ENCODE measurements at places on chromosomes 1 and 21.

GRCh38 chr1:164604541-164604940, 45.6 kb downstream of the PBX1 start:
- H3K4me3 ChIP-seq, result peak overlapping the region; percentile 14
- peaks cover 92% of the 10 kb centered on the region for H3K4me1 ChIP-seq
- no peaks in the 10 kb centered on the region for H3K27me3 ChIP-seq
- H3K36me3 ChIP-seq, result peaks cover 14% of the 10 kb centered on the region
- DNase-seq, result no peak
- H3K27ac ChIP-seq, result peak overlapping the region; percentile 98

- no peak overlapping the region for H3K4me3 ChIP-seq
- H3K4me1 ChIP-seq, result peaks cover 11% of the 10 kb centered on the region
- no peak overlapping the region for H3K27ac ChIP-seq
- H3K36me3 ChIP-seq, result no peaks in the 10 kb centered on the region
- no peak for DNase-seq
Observed at GRCh38 chr1:3366126-3367051, 88.1 kb upstream of the ARHGEF16 start.

GRCh38 chr1:245578771-245579170, 424.0 kb downstream of the KIF26B start:
- H3K27ac ChIP-seq, result no peak overlapping the region
- no peak overlapping the region for H3K4me3 ChIP-seq
- H3K4me1 ChIP-seq, result peaks cover 8% of the 10 kb centered on the region
- DNase-seq, result no peak
- H3K36me3 ChIP-seq, result peaks cover 1% of the 10 kb centered on the region

GRCh38 chr1:33149453-33150190, 32.2 kb downstream of the TRIM62 start:
- H3K4me1 ChIP-seq, result peaks cover 20% of the 10 kb centered on the region
- no peak overlapping the region for H3K27ac ChIP-seq
- no peak overlapping the region for H3K4me3 ChIP-seq

GRCh38 chr1:177780096-177780700, 189.7 kb downstream of the SEC16B start:
- peaks cover 21% of the 10 kb centered on the region for H3K4me1 ChIP-seq
- no peak overlapping the region for H3K27ac ChIP-seq
- peaks cover 24% of the 10 kb centered on the region for H3K27me3 ChIP-seq
- DNase-seq, result no peak
- no peaks in the 10 kb centered on the region for H3K36me3 ChIP-seq

- no peak overlapping the region for H3K4me3 ChIP-seq
- no peak for DNase-seq
- peaks cover 13% of the 10 kb centered on the region for H3K27me3 ChIP-seq
- peaks cover 7% of the 10 kb centered on the region for H3K4me1 ChIP-seq
- H3K27ac ChIP-seq, result no peak overlapping the region
- H3K36me3 ChIP-seq, result no peaks in the 10 kb centered on the region
Observed at GRCh38 chr1:39590546-39590945, 14.0 kb upstream of the PABPC4 start.

- H3K4me3 ChIP-seq, result no peak overlapping the region
- H3K4me1 ChIP-seq, result no peaks in the 10 kb centered on the region
- H3K27ac ChIP-seq, result no peak overlapping the region
- no peak for DNase-seq
- H3K36me3 ChIP-seq, result no peaks in the 10 kb centered on the region
- H3K27me3 ChIP-seq, result peaks cover 28% of the 10 kb centered on the region
Observed at GRCh38 chr1:95382000-95382786, 148.2 kb downstream of the RWDD3 start.

- peak; percentile 35 for DNase-seq
- H3K4me3 ChIP-seq, result peak within 1 kb of the TSS; percentile 70
- H3K27me3 ChIP-seq, result peaks cover 93% of the 10 kb centered on the region
- no peaks in the 10 kb centered on the region for H3K36me3 ChIP-seq
- H3K27ac ChIP-seq, result no peak within 1 kb of the TSS
Observed at GRCh38 chr1:110605901-110606656, at the start of gene KCNA2. TSS of gene KCNA2 (minus strand) at chr1:110606358. CDS start at chr1:110604782, 1,576 bp downstream.

DNA sequence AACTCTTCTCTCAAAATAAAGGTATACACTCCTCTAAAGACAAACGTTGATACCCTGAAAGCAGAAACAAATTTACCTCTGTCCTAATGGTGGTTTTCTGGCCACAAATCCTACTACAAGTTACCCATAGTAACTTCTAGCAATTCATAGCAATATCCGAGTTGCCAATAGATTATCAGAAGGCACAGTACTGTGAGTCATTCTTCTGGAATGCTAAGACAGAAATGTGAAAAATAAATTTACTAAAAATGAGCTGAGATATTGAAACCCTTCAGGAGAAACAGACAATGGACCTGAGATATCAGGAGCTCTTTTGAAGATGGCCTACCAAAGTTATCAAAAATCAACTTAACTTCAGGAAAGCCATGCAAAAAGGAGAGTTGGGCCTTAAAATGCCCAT, 715.0 kb upstream of the ADAMTS5 start:
- no peaks in the 10 kb centered on the region for H3K4me1 ChIP-seq
- H3K4me3 ChIP-seq, result no peak overlapping the region
- no peak for DNase-seq
- H3K27me3 ChIP-seq, result no peaks in the 10 kb centered on the region

GRCh38 chr1:201140235-201140940, 13.4 kb upstream of the ASCL5 start:
- H3K27me3 ChIP-seq, result no peaks in the 10 kb centered on the region
- DNase-seq, result no peak
- H3K27ac ChIP-seq, result no peak overlapping the region
- peaks cover 11% of the 10 kb centered on the region for H3K4me1 ChIP-seq

GRCh38 chr1:17183388-17184160, 21.4 kb upstream of the PADI1 start:
- H3K36me3 ChIP-seq, result no peaks in the 10 kb centered on the region
- H3K27me3 ChIP-seq, result peaks cover 2% of the 10 kb centered on the region
- DNase-seq, result no peak
- peaks cover 2% of the 10 kb centered on the region for H3K4me1 ChIP-seq
- no peak overlapping the region for H3K27ac ChIP-seq

- no peak overlapping the region for H3K27ac ChIP-seq
- no peak for DNase-seq
- H3K4me3 ChIP-seq, result no peak overlapping the region
- H3K36me3 ChIP-seq, result no peaks in the 10 kb centered on the region
- H3K27me3 ChIP-seq, result no peaks in the 10 kb centered on the region
Observed at GRCh38 chr21:27759091-27759659, 792.3 kb upstream of the ADAMTS5 start.

DNA sequence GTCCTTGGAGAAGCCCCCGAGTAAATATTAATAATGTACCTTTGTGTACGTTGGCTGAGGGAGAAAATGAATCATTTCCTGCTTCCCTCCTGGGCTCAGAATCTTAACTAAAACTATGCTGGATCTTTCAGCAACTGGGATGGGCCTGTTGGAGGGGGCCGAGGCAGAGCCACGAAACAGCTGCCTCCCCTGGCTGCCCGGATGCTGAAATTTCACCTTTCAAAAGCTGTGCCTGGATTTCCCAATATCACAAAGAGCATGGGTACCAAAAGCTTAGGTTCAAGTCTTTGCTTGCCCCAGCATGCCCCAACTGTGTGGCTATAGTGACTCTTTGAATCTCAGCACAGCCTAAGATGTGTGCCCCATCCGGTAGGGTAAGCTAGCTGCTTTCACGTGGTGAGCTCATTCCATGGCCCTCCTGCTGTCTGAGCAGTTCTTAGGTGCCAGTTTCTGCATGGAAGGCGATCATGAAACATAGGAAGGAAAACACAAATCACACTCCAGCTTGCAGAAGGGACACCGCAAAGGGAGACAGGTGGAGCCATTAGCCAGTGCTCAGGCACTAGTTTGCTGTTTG, 473.5 kb downstream of the PTPRU start:
- no peak overlapping the region for H3K27ac ChIP-seq
- peaks cover 37% of the 10 kb centered on the region for H3K27me3 ChIP-seq
- H3K4me1 ChIP-seq, result peaks cover 12% of the 10 kb centered on the region
- no peaks in the 10 kb centered on the region for H3K36me3 ChIP-seq
- no peak for DNase-seq

DNA sequence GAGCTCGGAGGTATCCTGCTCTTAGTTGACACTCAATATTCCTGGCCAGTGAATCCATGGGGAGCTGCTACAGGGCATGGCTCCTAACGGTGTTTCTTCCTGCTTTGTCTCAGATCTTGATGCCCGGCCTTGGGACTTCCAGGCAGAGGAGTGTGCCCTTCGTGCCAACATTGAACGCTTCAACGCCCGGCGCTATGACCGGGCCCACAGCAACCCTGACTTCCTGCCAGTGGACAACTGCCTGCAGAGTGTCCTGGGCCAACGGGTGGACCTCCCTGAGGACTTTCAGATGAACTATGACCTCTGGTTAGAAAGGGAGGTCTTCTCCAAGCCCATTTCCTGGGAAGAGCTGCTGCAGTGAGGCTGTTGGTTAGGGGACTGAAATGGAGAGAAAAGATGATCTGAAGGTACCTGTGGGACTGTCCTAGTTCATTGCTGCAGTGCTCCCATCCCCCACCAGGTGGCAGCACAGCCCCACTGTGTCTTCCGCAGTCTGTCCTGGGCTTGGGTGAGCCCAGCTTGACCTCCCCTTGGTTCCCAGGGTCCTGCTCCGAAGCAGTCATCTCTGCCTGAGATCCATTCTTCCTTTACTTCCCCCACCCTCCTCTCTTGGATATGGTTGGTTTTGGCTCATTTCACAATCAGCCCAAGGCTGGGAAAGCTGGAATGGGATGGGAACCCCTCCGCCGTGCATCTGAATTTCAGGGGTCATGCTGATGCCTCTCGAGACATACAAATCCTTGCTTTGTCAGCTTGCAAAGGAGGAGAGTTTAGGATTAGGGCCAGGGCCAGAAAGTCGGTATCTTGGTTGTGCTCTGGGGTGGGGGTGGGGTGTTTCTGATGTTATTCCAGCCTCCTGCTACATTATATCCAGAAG, 16.7 kb downstream of the ALX3 start:
- H3K36me3 ChIP-seq, result peaks cover 41% of the 10 kb centered on the region
- H3K4me3 ChIP-seq, result no peak overlapping the region
- H3K27ac ChIP-seq, result peak overlapping the region; percentile 71
- H3K4me1 ChIP-seq, result peaks cover 65% of the 10 kb centered on the region
- H3K27me3 ChIP-seq, result no peaks in the 10 kb centered on the region

DNA sequence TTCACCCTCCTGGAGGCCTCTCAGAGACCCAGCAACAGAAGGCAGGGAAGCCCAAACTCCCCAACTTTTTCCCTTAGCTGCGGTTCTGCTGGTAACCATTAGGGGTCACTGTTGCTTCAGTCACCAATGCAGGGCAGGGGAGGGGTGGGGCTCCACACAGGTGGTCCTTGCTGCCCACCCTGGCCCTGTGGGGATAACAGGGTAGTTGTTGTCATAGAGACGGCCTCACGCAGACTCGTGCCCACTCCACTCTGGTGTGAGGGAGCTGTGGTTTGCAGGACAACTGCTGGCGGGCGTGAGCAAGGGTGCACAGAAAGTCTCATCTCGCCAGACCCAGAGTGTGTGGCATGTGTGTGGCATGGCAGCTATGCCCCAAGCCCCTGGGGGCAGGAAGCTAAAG, 19.9 kb downstream of the INSRR start:
- no peak for DNase-seq
- no peak overlapping the region for H3K4me3 ChIP-seq
- H3K36me3 ChIP-seq, result no peaks in the 10 kb centered on the region
- no peak overlapping the region for H3K27ac ChIP-seq
- peaks cover 20% of the 10 kb centered on the region for H3K4me1 ChIP-seq
- peaks cover 89% of the 10 kb centered on the region for H3K27me3 ChIP-seq

GRCh38 chr21:21286170-21286798, 288.1 kb downstream of the NCAM2 start:
- no peaks in the 10 kb centered on the region for H3K36me3 ChIP-seq
- peaks cover 2% of the 10 kb centered on the region for H3K27me3 ChIP-seq
- H3K27ac ChIP-seq, result no peak overlapping the region
- no peaks in the 10 kb centered on the region for H3K4me1 ChIP-seq
- H3K4me3 ChIP-seq, result no peak overlapping the region

DNA sequence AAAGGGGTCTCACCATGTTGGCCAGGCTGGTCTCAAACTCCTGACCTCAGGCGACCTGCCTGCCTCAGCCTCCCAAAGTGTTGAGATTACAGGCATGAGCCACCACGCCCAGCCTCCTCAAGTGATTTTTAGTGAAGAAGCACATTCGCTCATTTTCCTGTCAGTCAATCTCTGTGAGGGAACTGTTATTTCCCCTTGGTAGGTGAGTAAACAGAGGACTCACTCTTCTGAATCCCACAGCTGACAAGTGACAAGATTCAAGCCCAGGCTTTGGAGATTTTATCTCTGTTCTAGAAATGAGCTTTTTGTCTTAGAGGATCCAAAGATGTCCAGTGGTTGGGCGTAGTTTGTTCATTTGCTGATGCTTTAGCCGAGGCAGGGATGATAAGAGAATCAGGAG, 43.9 kb upstream of the TACSTD2 start:
- H3K4me1 ChIP-seq, result peaks cover 31% of the 10 kb centered on the region
- H3K27me3 ChIP-seq, result no peaks in the 10 kb centered on the region
- no peak for DNase-seq

GRCh38 chr1:7632176-7632575, 138.9 kb upstream of the VAMP3 start:
- H3K4me1 ChIP-seq, result peaks cover 6% of the 10 kb centered on the region
- H3K27me3 ChIP-seq, result peaks cover 42% of the 10 kb centered on the region
- H3K27ac ChIP-seq, result no peak overlapping the region
- no peaks in the 10 kb centered on the region for H3K36me3 ChIP-seq
- no peak overlapping the region for H3K4me3 ChIP-seq

GRCh38 chr1:237834461-237834860, 56.3 kb downstream of the ZP4 start:
- no peak for DNase-seq
- H3K27ac ChIP-seq, result no peak overlapping the region
- H3K36me3 ChIP-seq, result peaks cover 1% of the 10 kb centered on the region
- no peak overlapping the region for H3K4me3 ChIP-seq

- DNase-seq, result no peak
- H3K4me3 ChIP-seq, result no peak overlapping the region
- no peak overlapping the region for H3K27ac ChIP-seq
- peaks cover 28% of the 10 kb centered on the region for H3K27me3 ChIP-seq
Observed at GRCh38 chr1:181651276-181651675, 168.0 kb downstream of the CACNA1E start.

DNA sequence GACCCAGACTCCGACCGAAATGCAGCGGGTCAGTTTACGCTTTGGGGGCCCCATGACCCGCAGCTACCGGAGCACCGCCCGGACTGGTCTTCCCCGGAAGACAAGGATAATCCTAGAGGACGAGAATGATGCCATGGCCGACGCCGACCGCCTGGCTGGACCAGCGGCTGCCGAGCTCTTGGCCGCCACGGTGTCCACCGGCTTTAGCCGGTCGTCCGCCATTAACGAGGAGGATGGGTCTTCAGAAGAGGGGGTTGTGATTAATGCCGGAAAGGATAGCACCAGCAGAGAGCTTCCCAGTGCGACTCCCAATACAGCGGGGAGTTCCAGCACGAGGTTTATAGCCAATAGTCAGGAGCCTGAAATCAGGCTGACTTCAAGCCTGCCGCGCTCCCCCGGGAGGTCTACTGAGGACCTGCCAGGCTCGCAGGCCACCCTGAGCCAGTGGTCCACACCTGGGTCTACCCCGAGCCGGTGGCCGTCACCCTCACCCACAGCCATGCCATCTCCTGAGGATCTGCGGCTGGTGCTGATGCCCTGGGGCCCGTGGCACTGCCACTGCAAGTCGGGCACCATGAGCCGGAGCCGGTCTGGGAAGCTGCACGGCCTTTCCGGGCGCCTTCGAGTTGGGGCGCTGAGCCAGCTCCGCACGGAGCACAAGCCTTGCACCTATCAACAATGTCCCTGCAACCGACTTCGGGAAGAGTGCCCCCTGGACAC, 534 bp downstream of the C1orf56 start:
- peak; percentile 45 for DNase-seq
- peak overlapping the region; percentile 96 for H3K27ac ChIP-seq
- H3K36me3 ChIP-seq, result peaks cover 5% of the 10 kb centered on the region
- H3K4me3 ChIP-seq, result peak overlapping the region; percentile 98
- peaks cover 23% of the 10 kb centered on the region for H3K4me1 ChIP-seq
